ENCODE measurements at places on chromosomes 2 and 18. TPM values are rescaled to one million over a fixed set of nuclear protein-coding genes. Genes with fewer than 3 reads are reported as not detected.

DNA sequence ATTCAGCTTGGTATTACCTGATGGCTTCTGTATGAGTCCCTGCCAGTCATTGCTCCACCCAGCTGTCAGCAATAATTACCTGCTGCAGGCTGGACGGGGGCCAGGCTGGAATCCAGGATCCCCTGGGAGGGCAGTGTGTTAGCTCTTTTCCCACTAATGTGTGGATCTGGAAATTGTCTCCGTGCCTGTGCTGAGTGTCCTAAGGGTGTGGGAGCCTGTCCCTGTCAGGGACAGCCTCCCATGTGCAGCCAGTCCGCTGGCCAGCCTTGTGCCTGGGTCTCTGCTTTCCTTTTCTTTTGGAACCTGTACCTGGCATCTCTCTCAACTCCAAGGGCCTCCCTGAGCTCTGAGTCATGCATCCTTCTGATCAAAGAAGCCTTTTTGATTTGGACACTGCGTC is 107.2 kb upstream of the SPRED2 start:
- no peaks in the 10 kb centered on the region for H3K4me1 ChIP-seq
- H3K4me3 ChIP-seq: no peak overlapping the region
- no peak overlapping the region for H3K27ac ChIP-seq

- no peak for DNase-seq
- no peak overlapping the region for H3K4me3 ChIP-seq
- H3K27me3 ChIP-seq: peaks cover 3% of the 10 kb centered on the region
- no peaks in the 10 kb centered on the region for H3K36me3 ChIP-seq
Measured at GRCh38 chr2:238167344-238167715, 8.6 kb downstream of the ERFE start.

DNA sequence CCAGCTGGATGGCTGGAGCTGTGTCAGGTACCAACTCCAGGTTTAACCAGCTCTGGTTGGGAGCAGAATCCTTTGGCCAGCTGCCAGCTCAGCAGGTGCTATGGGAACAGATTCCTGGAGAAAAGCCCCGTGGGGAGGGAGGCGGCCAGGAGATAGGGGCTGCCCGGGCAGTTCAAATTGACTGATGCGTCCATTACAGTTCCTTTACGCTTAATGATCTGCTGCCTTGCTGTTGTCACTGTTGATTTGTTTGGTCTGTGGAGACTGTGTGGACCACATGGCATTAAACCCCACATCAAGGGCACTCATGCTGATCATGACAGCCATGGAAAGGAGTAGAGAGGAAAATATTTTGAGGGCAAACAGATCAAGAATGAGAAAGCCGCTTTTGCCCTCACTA is 200.0 kb downstream of the TSN start:
- no peaks in the 10 kb centered on the region for H3K36me3 ChIP-seq
- no peak overlapping the region for H3K4me3 ChIP-seq
- peak; percentile 53 for DNase-seq
- no peak overlapping the region for H3K27ac ChIP-seq
- no peaks in the 10 kb centered on the region for H3K27me3 ChIP-seq
- no peaks in the 10 kb centered on the region for H3K4me1 ChIP-seq

GRCh38 chr18:45871431-45872084 is 46.1 kb downstream of the SIGLEC15 start:
- DNase-seq: no peak
- H3K36me3 ChIP-seq: peaks cover 4% of the 10 kb centered on the region
- H3K27me3 ChIP-seq: no peaks in the 10 kb centered on the region
- no peak overlapping the region for H3K27ac ChIP-seq

DNA sequence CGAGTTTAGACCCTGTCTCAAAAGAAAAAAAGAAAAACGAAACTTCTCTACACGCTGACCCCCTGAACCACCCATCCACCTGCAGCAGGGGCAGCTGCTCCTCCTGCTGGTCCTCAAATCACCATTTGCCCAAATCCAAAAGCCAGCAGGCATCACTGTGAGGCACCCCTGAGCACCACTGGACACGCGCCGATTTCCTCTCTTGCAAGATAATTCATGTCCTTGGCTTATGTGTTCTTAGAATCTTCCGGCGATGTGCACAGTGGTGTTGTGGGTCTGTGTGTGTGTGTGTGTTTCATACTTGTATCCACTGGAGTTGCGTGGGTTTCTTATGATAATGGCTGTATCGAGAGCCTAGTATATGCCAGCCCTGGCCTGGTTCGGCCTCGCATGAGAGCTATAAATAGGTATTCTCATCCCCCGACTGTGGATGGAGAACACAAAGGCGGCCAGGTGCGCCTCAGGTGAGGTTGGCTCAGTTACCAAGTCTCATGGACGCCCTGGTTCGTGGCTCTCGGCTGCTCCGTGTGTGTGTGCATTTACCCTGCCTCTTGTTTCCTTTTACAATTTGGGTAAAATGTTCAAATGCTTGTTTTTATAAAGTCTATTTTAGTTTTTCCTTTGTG is 235.5 kb downstream of the HDAC4 start:
- no peak overlapping the region for H3K4me3 ChIP-seq
- no peaks in the 10 kb centered on the region for H3K36me3 ChIP-seq
- no peak for DNase-seq
- no peaks in the 10 kb centered on the region for H3K4me1 ChIP-seq

- H3K4me3 ChIP-seq: no peak overlapping the region
- DNase-seq: no peak
- H3K27ac ChIP-seq: no peak overlapping the region
- H3K27me3 ChIP-seq: no peaks in the 10 kb centered on the region
- H3K4me1 ChIP-seq: no peaks in the 10 kb centered on the region
Measured at GRCh38 chr2:71813807-71814470, 333.7 kb downstream of the CYP26B1 start.

DNA sequence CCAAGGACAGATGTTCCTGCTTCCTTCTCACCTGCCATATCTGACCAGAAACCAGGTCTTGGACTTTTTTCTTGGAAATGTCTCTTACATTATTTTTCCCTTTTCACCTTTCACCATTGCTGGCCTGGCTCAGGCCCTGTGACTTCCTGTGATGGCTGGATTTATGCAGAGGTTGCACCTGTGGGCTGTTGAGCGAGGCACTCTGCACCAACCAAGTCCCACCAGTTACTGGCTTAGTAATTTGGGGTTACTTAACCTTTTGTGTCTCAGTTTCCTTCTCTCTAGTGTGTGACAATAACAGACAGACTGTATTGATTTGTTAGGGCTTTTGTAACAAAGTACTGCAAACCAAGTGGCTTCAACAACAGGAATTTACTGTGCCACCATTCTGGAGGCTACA is 110.0 kb downstream of the INSIG2 start:
- H3K4me1 ChIP-seq: no peaks in the 10 kb centered on the region
- H3K4me3 ChIP-seq: no peak overlapping the region
- no peak for DNase-seq
- no peak overlapping the region for H3K27ac ChIP-seq
- no peaks in the 10 kb centered on the region for H3K27me3 ChIP-seq
- H3K36me3 ChIP-seq: no peaks in the 10 kb centered on the region

- H3K27me3 ChIP-seq: no peaks in the 10 kb centered on the region
- no peak overlapping the region for H3K27ac ChIP-seq
- no peak overlapping the region for H3K4me3 ChIP-seq
- no peaks in the 10 kb centered on the region for H3K36me3 ChIP-seq
- DNase-seq: no peak
- H3K4me1 ChIP-seq: peaks cover 11% of the 10 kb centered on the region
Measured at GRCh38 chr2:38626326-38627035, 23.8 kb upstream of the HNRNPLL start.

DNA sequence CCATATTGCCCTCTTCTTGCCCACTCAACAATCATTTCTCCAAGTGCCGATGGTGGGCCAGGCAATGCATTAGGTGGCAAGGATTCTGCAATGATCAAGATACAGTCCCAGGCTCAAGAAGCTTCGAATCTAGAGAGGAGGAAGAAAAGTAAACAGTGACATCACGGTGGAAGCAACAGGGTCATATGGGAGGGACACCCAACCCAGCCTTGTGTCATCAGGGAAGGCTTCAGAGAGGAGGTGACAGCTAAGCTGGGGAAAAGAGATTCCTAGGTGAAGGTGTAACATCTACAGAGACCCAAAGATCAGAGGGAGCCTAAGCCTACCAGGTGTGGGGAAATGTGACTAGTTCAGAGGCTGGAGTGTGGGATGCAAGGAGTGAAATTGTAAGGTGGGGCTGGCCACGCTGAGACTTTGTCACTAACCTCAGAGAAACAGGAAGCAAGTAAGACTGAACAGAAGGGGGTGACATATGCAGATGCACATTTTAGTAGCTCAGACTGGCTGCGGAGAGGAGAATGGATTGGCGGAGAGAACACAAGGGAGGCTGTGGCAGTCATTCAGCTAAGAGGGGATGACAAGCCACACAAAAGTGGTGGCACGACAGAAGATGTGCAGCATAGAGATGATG is 104.9 kb downstream of the ANKRD44 start:
- no peak overlapping the region for H3K27ac ChIP-seq
- H3K36me3 ChIP-seq: no peaks in the 10 kb centered on the region
- peak; percentile 13 for DNase-seq

- no peak for DNase-seq
- H3K27me3 ChIP-seq: no peaks in the 10 kb centered on the region
- H3K4me3 ChIP-seq: no peak overlapping the region
Measured at GRCh38 chr2:158459161-158460003, 2.6 kb downstream of the PKP4 start.

DNA sequence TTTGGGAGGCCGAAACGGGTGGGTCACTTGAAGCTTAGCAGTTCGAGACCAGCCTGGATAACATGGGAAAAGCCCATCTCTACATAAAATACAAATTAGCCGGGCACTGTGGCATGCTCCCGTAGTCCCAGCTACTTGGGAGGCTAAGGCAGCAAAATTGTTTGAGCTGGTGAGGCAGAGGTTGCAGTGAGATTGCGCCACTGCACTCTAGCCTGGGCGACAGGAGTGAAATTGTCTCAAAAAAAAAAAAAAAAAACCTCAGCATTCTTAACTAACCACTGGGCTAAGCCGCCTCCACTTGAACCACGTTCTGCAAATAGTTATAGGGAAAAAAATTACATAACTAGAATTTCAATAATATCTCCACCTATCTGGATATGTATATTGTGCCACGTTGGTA is 2.3 kb downstream of the FOXI3 start:
- H3K27ac ChIP-seq: no peak overlapping the region
- H3K4me3 ChIP-seq: no peak overlapping the region
- no peaks in the 10 kb centered on the region for H3K27me3 ChIP-seq
- peaks cover 9% of the 10 kb centered on the region for H3K4me1 ChIP-seq
- no peaks in the 10 kb centered on the region for H3K36me3 ChIP-seq
- no peak for DNase-seq

DNA sequence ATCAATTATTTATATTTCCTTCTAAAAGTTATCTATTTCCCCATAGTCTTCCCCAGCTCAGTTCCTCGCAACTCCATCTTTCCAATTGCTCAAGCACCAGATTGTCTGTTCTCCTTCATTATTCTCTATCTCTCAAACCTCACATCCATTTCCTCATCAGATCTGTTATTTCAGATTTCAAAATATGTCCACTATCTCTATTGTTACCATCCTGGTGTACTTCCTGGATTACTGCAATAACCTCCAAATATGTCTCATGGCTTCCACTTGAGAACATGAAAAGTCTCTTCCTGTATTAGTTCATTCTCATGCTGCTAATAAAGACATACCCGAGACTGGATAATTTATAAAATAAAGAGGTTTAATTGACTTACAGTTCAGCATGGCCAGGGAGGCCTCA is 641.7 kb upstream of the ZEB2 start:
- no peak overlapping the region for H3K27ac ChIP-seq
- peaks cover 15% of the 10 kb centered on the region for H3K4me1 ChIP-seq

DNA sequence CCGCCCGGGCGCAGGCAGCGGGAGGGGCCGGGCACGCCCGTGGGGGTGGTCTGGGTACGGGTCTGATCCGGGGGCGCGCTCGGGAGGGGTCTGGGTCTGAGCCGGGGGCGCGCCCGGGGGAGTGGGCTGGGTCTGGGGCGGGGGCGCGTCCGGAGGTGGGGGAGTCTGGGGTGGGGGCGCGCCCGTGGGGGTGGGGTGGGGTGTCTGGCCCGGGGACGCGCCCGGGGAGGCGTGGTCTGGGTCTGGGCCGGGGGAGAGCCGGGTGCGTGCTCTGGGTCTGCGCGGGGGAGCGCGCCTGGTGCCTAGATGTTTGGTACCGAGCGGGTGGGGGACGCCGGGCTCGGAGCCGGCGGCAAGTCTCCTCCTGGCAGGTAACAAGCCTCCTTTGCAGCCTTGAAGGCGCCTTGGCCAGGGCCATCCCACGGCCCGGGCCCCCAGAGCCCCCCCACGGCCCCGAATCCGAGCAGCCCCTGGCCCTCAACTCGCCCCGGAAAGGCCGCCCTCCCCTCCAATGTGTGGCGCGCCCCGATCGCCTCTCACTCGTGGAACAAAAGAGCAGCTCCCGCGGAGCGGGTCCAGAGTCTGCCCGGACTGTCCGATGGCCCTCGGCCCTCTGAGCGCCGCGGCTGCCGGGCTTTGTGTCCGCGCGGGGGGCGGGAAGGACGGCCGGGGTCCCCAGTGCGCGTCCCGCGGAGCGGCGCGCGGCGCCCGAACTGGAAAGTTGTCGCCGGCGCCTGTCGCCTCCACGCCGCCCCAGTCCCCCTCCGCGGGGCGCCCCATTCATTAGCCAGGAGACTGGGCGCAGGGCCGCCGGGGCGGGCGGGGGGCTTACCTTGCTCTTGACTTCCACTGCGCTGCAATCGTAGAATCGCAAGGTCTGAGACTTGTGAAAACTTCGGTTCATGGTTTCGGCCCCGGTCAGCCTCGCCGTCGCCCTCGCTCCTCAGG is 595 bp downstream of the PARD6G start:
- H3K27me3 ChIP-seq: no peaks in the 10 kb centered on the region
- peak overlapping the region; percentile 63 for H3K4me3 ChIP-seq
- peaks cover 11% of the 10 kb centered on the region for H3K4me1 ChIP-seq
- DNase-seq: peak; percentile 22
- no peaks in the 10 kb centered on the region for H3K36me3 ChIP-seq

Gene KIAA2012
- total RNA-seq: not detected

- H3K27me3 ChIP-seq: no peaks in the 10 kb centered on the region
- no peaks in the 10 kb centered on the region for H3K36me3 ChIP-seq
- H3K27ac ChIP-seq: no peak overlapping the region
Measured at GRCh38 chr2:23159746-23160405, 225.1 kb upstream of the KLHL29 start.

DNA sequence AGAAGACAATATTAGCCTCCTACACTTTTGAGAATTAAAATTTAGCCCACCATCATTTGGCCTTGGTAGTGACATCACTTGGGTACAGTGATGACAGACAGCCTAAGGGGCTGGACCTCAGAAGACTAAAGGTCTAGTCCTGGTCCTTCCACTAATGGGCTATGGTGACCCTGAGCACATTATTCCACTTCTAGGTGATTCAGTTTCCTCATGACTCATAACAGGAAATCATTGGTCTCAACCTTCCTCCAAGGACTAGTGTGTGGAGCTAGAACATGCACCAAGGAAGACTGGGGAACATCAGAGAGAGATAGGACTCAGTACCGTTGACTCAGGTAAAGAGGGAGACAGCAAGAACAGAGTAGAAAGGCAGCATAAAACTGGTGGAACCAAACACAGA is 64.0 kb downstream of the TFCP2L1 start:
- no peaks in the 10 kb centered on the region for H3K4me1 ChIP-seq
- no peak for DNase-seq
- H3K27ac ChIP-seq: no peak overlapping the region
- H3K36me3 ChIP-seq: no peaks in the 10 kb centered on the region
- H3K4me3 ChIP-seq: no peak overlapping the region
- no peaks in the 10 kb centered on the region for H3K27me3 ChIP-seq

Measured in body of pancreas (tissue), 4 donors.